ENCODE measurements at places on chromosomes 1 and 21.

DNA sequence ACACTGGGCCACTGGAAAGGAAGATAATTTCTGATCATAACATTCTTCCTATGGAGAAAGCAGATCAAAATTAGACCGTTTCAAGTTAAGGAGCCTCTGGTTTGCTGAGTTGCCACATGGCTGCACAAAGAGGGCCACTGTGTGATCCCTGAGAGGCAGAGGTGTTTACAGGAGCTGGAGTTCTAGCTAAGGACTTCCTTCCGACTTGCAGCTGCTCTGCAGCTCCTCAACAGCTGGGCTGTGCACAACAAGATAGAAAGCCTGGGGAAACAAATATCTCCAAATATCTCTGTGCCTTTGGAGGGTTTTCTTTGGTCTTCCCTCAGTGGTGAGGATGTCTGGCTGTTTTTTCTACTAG lies 26.8 kb downstream of the GADD45A start:
- DNase-seq: no peak

DNA sequence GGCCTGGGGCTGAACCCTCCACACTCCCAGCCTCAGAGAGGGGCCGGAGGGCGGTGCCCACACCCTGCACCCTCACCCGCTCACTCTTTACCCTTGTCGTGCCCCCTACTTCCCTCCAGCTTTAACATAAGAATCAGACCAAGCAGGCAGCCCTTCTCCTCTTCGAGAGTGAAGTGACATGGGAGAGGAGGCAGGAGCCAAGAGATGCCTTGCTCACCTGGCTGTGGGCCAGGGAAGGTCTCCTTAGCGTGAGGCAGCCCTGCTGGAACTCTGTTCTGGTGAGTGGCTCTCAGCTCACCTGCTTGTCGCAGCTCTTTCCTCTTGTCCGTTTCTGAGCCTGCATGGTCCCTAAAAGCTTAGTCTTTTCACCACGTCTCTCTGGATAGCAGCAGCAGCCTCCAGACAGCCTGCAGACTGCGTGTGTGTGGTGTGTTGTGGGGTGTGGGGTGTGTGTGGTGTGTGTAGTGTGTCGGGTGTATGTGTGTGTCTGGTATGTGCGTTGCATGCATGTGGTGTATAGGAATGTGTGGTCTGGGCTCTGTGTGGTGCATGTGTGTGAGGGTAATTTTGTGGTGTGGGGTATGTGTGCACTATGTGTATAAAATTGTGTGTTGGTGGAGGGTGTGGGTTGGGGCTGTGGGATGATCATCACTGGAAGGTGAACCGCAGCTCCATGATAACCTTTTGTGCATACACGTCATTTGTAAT lies 86.7 kb downstream of the CCDC185 start:
- DNase-seq: peak; percentile 56

GRCh38 chr1:73813236-73813635 lies 384.7 kb downstream of the LRRIQ3 start:
- no peak for DNase-seq

DNA sequence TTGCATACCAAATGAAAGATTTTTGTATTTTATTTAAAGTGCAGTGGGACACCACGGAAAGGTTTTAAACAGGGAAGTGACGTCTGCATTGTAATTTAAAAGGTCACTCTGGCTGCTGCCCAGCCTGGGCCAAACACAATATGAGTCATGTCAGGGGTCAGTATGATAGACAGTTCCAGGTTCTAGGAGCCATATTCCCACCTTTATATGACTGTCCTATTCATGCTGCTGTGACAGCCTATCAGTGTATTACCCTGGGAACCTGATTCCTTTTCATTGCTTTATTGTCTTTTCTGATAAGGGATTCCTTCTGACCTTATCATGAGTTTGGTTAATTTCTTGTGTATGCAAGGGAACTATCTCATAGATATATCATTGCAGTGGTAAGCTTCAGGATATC lies 5.3 kb downstream of the VANGL1 start:
- no peak for DNase-seq

GRCh38 chr1:200392625-200393185 lies 17.1 kb downstream of the ZNF281 start:
- no peak for DNase-seq

GRCh38 chr1:62781841-62782543 lies 1.9 kb upstream of the ATG4C start:
- DNase-seq: no peak

DNA sequence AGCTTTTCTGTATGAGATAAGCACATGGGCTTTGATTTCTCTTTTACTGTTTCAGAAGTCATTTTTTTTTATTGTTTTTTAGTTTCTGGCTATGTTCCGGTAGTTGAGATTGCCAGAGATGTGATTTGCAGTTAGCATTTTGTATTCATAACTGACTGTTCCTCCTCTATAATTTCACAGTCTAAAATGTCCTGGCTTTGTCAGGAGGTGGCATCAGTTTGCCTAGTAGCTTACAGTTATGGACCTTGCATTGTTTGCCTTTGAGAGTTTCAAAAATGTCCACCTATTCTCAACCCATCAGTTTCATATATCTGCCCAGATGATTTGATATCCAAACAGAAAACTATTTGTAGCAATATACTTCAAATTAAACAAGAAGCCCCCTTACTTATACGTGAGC lies 39.5 kb upstream of the ST6GALNAC3 start:
- DNase-seq: no peak

GRCh38 chr1:113399062-113399583 lies 8.8 kb downstream of the MAGI3 start:
- DNase-seq: no peak

DNA sequence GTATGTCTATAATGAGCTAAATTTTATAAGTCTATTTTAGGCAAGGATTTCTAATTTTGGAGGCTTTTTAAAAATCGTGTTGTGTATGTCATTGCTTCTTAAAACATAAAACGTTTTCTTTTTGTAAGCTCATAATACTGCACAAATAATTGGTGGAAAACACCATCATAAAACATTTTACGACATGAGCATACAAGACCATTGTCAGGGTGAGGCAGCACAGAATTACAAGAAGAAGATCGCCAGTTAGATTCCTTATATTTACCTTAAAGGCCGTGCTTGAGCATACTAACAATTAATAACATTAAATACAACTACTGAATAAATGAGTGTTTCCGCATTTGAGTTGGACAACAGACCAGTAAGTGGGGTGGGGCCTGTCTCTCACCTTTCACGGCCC lies 19.1 kb upstream of the LMX1A start:
- no peak for DNase-seq

DNA sequence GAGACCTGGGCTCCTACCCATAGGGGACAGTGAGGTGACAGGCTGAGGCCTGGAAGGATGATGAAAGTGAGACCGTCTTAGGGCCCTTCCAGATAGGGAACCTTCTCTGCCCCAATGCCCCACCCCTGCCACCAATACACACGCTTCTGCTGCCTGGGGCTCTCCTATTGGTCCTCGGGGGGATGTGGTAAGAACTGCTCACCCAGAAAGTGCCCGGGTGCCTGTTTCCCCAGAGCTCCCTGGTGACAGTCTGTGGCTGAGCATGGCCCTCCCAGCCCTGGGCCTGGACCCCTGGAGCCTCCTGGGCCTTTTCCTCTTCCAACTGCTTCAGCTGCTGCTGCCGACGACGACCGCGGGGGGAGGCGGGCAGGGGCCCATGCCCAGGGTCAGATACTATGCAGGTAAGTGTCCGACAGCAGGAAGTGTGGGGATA lies 948 bp downstream of the SEMA4A start:
- DNase-seq: no peak

DNA sequence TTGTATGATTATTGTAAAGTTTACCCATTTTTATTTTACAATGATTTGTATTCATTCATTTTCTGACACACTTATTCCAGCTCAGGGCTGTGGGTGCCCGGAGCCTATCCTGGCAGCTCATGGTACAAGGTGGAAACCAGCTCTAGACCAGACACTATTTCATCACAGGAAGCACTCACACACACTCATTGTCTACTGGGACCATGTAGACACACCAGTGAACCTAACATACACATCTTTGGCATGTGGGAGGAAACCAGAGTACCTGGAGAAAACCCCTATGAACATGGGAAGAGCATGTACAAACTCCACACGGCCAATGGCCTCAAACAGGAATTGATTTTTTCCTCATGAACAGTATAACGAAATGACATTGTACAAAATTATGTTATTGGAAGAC lies 2.4 kb downstream of the DTL start:
- no peak for DNase-seq

DNA sequence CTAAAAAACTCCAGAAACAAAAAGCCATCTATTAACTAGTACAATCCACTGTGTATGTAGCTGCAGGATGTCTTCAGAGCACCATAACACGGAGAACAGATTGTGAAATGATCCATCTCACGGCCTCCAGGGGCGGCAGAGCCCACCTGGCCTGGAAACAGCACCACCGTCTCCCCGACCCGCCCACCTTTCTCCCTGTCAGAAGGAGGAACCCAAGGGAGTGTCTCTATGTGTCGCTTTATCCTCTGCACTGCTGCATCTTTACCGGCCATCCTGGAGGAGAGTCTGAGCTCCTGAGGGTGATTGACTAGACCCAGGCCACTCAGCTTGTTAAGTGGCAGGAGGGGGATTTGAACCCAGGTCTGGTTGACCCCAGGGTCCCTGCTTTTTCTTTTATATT lies 405.0 kb downstream of the MATN1 start:
- peak; percentile 45 for DNase-seq

GRCh38 chr1:229461032-229461668 lies 27.3 kb upstream of the ACTA1 start:
- no peak for DNase-seq

DNA sequence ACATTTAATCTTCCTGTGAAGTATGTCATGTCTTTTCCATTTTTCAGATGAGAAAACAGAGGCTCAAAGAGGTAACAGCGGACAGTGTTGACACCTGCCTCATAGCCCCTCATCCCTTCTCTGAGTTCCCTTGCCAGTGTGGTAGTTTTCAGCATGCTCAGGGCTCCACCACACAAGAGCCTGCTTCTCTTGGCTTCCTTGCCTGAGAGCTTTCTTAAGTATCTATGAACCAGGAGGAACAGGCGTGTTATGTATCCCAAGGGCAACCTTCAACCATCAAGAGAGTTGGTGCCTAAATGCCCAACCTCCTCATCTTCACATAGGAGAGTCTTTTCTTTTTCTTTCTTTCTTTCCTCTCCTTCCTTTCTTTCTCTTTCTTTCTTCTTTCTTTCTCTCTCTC lies 5.9 kb upstream of the PAFAH2 start:
- DNase-seq: no peak

GRCh38 chr1:75677443-75677842 lies 47.1 kb upstream of the ACADM start:
- no peak for DNase-seq

GRCh38 chr1:34858901-34859445 lies 576 bp downstream of the SMIM12 start:
- no peak for DNase-seq

- no peak for DNase-seq
These were observed 19.1 kb downstream of the RUNX3 start for GRCh38 chr1:24910751-24911650.

GRCh38 chr1:24311741-24312140 lies 7.4 kb upstream of the GRHL3 start:
- no peak for DNase-seq

GRCh38 chr1:238951809-238952208 lies 434.6 kb upstream of the CHRM3 start:
- no peak for DNase-seq

GRCh38 chr1:222045786-222046185 lies 303.9 kb upstream of the DUSP10 start:
- no peak for DNase-seq

- no peak for DNase-seq
These were observed 308.1 kb downstream of the ADGRL2 start for GRCh38 chr1:82108843-82109242.

DNA sequence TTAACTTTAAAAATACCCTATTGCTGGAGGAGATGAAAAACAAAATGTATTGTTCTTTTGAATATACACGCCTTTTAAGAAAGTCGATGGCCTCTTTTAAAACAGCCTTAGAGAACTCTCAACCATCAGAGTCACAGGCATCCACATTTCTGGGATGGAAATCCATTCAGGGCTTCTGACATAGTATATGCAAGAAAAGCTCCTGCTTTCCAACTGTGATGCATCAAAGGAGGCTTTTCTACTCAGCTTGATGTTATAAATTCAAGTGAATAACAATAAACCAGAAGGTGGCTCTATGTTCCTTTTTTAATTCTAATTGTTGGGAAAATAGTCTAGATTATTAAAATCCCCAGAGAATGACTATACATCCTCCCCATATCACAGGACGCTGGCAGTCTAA lies 398.8 kb upstream of the CXADR start:
- DNase-seq: no peak

GRCh38 chr1:67683766-67684525 lies 1.1 kb upstream of the GADD45A start:
- no peak for DNase-seq

- DNase-seq: no peak
These were observed 61.4 kb downstream of the PPP2R5A start for GRCh38 chr1:212346601-212347000.

- DNase-seq: no peak
These were observed 520 bp downstream of the TMEM201 start for GRCh38 chr1:9589144-9589718.

- DNase-seq: no peak
These were observed 74.4 kb downstream of the HMCN1 start for GRCh38 chr1:185808631-185809030.

DNA sequence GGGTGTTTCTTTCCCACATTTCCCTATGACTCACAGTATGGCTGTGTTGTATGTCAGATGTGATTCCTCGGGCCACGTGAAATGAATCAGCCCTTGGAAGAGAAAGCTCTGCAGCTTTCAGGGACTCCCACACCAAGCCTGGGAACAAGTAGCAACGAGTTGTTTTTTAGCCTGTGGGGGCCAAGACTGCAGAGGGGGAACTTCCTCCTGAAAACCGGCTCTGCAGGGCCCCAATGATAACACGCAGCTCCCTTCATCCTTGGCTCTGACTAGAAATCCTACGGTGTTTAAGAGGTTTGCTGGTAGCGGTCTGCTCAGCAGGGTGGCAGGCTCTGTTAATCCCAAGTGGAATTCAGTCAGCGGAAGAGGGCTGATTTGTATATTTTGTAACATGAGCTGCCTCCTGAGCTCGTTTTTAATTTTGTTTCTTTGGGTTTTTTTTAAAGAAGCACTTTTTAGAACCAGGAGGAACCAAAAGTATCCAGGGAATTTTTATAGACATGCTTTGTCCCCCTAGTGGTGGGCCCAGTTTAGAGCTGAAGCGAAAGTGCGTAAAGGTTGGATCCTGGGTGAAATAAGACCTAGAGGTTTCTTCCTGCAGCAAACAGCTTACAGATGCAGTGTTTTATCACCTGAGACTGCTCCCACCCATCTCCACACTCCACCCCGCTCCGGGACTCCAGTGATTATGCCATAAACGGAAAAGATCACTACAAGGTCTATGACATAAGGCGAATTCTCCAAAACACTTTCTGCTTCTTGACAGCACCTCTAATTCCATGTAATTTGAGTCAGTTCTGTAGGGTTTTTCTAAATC lies 48.8 kb downstream of the LAMC2 start:
- DNase-seq: peak; percentile 70

GRCh38 chr1:18482721-18483425 lies 2.1 kb downstream of the KLHDC7A start:
- DNase-seq: no peak

DNA sequence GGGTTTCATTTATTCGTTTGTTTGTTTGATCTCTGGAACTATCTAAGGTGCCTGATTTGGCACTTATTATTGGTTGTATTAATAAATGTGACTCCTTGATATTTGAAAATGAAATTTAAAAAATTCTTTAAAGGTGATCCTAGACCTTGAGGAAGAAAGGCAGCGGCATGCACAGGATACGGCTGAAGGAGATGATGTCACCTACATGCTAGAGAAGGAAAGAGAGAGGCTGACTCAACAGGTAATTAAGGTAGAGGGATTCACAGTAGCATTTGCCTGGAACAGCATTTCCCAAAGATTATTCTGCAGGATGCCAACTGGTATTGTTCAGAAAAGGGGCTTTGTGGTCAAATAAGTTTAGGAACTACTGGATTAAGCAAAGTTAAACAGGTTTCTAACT lies 54.4 kb upstream of the WNT2B start:
- no peak for DNase-seq
